ENCODE measurements at places on chromosomes 2 and 18.

DNA sequence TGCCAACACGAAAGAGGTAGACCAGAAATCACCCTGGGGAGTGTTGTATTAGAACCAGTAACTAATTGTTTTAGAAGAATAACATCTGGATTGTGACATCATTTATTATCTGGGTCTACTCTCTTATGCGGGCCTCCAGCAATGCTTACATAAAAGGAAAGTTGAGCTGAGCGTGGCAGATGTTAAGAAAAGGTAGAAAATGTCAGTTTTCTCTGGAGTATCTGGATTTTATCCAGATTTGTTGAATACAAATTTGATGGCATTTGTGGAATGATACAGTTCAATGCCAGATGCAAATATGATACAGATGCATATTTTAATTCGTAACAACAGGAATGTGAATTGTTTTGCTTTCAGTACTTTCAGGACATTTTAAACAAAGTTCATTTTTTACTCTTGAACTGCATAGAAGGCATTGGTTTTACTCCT, 90.3 kb downstream of the PRPF40A start:
- DNase-seq, result no peak

DNA sequence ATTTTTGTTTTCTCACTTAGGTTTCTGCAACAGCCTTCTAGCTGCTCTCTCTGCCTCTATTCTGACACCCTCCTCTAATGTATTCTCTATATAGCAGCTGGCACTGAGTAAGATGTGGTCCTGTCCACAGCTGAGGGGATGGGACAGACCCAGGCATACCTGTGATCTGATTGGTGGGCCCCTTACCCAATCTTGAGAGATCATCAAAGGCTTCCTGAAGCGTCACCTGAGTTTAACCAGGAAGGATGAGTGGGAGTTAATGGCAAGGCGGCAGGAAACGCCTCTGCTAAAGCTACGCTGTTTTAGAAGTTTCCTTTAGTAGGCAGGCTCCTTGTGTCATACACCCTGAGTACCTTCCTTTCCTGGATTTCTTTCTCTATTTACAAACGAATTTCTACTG, 5.7 kb upstream of the TET3 start:
- no peak for DNase-seq

DNA sequence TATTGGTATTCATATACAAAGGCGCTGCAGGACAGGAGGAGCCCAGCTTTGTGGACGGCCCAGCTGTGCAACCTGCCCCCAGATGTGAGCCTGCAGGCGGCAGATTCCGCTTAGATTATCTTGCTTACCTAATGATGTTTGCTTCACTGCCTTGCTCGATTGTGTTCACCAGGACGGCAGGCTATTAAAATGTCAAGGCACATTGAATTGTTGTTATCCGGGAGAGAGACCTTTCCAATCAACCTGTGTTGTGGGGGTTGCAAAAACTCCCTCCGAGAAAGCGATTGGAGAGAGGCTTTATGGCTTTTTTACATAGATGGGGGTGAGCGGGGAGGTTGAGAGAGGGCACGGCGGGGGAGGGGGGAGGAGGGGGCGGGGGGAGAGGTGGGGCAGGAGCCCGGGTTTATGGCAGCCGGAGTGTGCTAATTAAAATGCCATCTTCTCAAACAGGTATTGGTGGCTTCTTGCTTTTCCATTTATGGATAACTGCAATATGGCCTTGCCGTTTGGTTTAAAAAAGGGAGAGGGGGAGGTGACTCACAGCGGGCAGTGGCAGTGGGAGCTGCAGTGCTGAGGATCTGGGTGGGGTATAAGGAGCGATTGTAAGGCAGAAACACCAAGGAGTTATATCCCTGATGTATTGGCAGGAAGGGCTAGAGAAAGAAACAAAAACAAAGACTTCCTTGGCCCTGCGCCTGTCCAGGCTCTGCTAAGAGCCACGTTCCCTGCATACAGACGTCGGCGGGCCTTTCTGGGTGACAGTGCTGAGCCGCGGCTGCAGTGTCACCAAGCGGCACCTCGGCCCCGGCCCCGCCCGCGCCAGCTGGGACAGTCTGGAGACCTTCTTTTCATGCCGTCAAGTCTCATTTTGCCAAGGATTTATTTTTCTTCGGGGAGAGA, 97.2 kb downstream of the INSIG2 start:
- DNase-seq, result peak; percentile 75

DNA sequence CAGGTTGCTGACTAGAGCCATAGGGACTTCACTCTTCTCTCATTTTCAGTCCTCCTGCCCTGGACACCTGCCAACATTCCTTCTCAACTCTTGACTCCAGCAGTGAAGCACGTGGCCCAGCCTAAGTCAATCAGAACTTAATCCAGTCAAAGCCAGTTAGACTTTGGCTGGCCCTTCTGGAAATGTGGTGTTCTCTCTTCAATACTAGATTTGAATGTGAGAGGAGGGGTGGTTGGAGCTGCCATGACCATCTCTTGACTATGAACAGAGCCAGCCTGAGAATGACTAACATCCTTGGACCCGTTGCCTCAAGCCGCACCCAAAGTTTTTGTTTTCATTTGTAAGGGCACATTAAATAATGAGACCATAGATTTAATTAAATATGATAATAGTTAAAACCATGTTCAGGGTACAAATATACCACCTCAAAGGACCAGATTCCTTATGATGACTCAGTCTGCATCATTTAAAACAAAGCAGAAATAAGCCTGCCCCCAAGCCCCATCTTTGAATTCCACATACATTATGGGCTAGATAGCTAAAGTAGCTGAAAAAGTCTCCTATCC, 49.7 kb upstream of the RASGRP3 start:
- DNase-seq, result no peak

DNA sequence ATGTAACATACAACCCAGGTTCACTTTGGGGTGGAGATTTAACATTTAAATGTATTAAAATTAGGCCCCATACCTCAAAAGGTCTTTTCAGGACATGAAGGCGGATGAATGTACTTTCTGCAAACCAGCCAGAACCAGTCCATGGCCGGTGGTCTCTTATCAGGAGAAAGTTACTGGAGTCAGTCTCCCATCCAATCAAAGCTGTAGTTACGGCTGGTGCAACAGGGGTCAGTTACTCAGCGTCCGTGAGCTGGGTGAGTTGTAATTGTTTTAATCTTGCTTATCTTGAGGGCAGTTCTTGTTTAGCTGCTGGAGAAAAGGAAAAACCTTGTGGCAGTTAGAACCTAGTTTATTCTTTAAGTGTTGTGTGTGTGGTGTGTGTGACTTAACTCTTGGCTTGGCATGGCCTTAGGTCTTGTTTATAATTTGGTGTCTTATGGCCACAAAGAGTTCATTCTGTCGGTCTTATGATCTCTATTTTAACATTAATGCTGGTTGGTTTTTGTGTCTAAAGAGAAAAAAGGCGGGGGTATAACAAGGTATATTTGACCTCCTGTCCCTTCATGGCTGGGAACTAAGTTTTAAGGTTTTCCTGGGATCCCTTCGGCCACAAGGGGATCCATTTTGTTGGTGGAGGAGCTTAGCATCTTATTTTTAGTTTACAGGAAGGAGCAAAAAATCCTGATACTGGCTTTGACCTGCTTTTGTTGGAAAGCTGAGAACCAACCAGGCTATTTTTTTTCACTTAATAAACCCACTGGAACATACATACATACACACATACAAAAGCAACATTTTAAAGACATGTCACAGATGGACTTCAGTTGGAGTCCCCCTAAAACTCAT, 143.5 kb upstream of the NCK2 start:
- no peak for DNase-seq
